ENCODE measurements at places on chromosomes 12 and 14. TPM values are rescaled to one million over a fixed set of nuclear protein-coding genes. Genes with fewer than 3 reads are reported as not detected.

DNAJC22 gene
- not detected for total RNA-seq

LTB4R gene
- total RNA-seq = 19.5 TPM

FZD10 gene
- not detected for total RNA-seq

SOAT2 gene
- total RNA-seq = 0.42 TPM

NANOG gene
- not detected for total RNA-seq

POTEM gene
- not detected for total RNA-seq

DNA sequence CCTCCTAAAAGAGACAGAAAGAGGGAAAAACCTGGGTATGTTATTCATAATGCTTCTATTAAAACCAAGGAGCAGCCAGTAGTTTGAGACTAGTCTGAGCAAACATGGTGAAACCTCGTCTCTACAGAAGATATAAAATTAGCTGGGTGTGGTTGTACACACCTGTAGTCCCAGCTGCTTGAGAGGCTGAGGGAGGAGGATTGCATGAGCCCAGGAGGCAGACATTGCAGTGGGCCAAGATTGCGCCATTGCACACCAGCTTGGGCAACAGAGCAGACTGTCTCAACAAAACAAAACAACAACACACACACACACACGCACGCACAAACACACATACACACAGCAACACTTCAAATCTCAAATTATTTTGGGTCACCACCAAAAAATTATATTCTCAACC is 27.8 kb downstream of the HECTD4 start:
- H3K36me3 ChIP-seq = no peaks in the 10 kb centered on the region
- H3K27ac ChIP-seq = no peak overlapping the region
- DNase-seq = no peak
- H3K27me3 ChIP-seq = no peaks in the 10 kb centered on the region

GRCh38 chr12:131383291-131383690 is 327.6 kb upstream of the SFSWAP start:
- H3K4me3 ChIP-seq = no peak overlapping the region
- H3K27me3 ChIP-seq = no peaks in the 10 kb centered on the region
- H3K36me3 ChIP-seq = no peaks in the 10 kb centered on the region
- H3K27ac ChIP-seq = no peak overlapping the region

DNA sequence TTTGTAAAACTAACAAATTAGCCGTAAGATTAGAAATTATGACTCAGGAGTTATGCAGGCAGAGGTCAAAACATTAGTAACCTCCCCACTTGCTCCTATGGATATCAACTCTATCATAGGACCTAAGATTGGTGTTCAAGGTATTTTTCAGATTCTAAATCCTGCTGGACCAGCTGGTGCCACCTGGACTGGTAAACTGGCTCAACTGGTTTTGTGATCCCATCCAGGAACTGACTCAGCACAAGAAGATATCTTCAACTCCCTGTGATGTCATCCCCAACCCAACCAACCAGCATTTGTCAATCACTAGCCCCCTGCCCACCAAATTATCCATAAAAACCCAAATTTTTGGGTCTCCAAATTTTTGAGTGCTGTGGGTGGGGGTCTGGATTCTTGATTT is 98.1 kb upstream of the OR4E1 start:
- H3K36me3 ChIP-seq = no peaks in the 10 kb centered on the region
- DNase-seq = no peak
- H3K4me1 ChIP-seq = no peaks in the 10 kb centered on the region
- no peaks in the 10 kb centered on the region for H3K27me3 ChIP-seq
- H3K4me3 ChIP-seq = no peak overlapping the region

DNA sequence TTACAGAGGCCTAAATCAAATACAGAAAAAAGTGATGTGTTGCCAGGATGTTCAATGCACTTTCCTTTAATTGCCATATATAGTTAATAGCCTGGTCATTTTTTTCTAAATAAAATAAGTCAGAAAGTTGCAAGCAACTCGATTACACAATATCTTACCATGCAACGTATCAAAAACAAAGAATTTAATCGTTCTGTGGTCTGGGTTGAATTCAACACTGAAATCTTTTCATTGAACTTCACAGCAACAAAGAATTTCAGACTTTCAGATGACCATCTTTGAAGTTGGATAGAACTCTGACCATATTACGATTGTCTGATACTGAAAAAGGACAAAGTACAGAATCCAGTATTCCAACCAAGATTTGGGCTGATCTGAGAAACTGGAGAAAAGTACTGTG is 231.9 kb downstream of the SLC25A21 start:
- no peaks in the 10 kb centered on the region for H3K4me1 ChIP-seq
- H3K4me3 ChIP-seq = no peak overlapping the region
- H3K27me3 ChIP-seq = no peaks in the 10 kb centered on the region
- no peaks in the 10 kb centered on the region for H3K36me3 ChIP-seq
- no peak overlapping the region for H3K27ac ChIP-seq
- no peak for DNase-seq

DNA sequence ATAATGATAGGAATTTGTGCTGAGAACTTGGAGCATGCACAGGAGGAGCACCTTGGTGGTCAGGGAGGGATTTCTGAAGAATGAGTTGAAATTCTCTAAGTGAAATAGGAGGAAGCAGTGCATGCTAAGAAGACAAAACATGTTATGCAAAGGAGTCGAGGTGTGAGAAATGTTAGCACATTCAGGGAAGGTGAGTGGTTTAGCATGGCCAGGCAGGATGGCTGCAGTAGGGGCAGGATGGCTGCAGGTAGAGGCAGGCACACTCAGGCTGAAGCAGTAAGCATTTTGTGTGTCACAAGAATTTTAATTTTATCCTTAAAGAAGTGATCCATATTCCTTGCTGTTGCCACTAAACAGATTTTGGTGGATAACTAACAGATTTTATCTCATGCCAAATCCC is 46.3 kb downstream of the CATSPERB start:
- no peak overlapping the region for H3K27ac ChIP-seq
- H3K4me3 ChIP-seq = no peak overlapping the region
- DNase-seq = no peak
